ENCODE measurements at places on chromosomes 6 and 20. TPM values are rescaled to one million over a fixed set of nuclear protein-coding genes. Genes with fewer than 3 reads are reported as not detected.

USP49 gene
- total RNA-seq, result 1.9 TPM

POU5F1 gene
- 1.2 TPM for total RNA-seq

GGT7 gene
- 4.3 TPM for total RNA-seq

TRAPPC3L gene
- total RNA-seq, result not detected

MEP1A gene
- not detected for total RNA-seq

OLIG3 gene
- total RNA-seq, result not detected

RHAG gene
- total RNA-seq, result not detected

SUMO4 gene
- total RNA-seq, result under 0.01 TPM

MARCKS gene
- total RNA-seq, result 87.2 TPM

LZTS3 gene
- total RNA-seq, result 8.5 TPM

MOXD1 gene
- under 0.01 TPM for total RNA-seq

Data from tracheal epithelial cell (primary cell).